ENCODE measurements at places on chromosomes 2 and 18.

DNA sequence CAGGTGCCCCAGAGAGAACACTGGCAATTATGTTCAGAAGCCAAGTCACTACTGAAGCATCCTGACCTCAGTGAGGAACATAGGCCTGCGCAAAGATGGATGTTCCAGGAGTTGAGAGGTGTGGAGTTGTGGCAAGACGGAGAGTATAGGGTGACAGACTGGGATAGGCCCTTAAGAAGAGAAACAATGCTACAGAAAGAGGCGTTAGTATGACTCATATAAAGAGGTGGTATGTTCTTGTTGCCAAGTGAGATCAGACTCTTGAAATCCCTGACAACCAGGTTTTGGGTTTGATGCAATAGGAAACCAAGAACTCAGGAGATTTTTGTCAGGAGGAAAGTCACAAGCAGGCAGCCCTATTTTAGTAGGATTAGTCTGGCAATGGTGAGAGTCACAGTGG, 185.6 kb downstream of the RIT2 start:
- peak; percentile 45 for DNase-seq

DNA sequence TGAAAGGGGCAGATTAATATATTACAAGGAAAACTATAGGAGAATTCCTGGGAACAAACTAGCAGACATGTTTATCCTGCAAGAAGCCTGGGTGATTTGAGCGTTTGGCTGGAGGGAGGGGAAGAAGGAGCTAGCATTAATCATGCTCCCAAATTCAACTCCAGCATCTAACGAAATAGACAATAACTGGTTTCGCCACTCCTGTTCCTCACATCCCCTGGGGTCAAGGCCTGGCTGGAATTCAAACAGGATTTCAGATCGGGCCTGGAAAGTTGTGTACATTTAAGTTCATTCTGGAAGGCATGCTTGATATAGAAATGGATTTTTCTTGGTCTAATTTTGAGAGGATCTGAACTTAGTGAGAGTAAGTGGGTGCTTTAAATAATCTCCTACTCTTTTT, 126.1 kb upstream of the CTAGE1 start:
- no peak for DNase-seq

GRCh38 chr18:21686282-21687105, 18.1 kb downstream of the ABHD3 start:
- peak; percentile 14 for DNase-seq

- DNase-seq, result no peak
These were observed 2.3 kb upstream of the TMEM150A start for GRCh38 chr2:85604568-85605339.

DNA sequence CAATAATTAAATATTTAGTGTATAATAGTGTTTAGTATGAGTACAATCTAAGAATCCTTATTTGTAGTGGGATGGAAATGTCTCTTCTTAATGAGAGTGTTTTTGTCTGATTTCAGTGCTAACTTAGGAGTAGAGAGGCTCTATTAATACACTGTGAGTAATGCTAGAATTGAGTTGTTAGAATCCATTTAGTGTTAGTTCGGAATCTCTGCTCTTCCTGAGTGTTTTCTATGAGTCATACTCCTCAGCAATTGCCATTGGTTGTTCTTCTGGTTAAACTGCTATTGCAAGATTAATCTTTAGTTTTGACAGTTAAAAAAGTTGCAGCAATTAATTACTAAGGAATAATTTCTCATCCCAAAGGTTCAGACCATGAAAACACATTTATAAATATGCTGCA, 828.6 kb upstream of the POU3F3 start:
- DNase-seq, result no peak

GRCh38 chr2:160803881-160804280, 310.3 kb upstream of the RBMS1 start:
- DNase-seq, result no peak

- no peak for DNase-seq
These were observed 33.7 kb downstream of the ABI2 start for GRCh38 chr2:203361922-203362321.
